ENCODE measurements at places on chromosomes 4 and X.

GRCh38 chr4:176313596-176314336 is 6.0 kb upstream of the SPCS3 start:
- no peak for DNase-seq

GRCh38 chr4:8850830-8851188 is 20.8 kb downstream of the HMX1 start:
- DNase-seq: no peak

GRCh38 chr4:87749883-87750282 is 49.5 kb upstream of the IBSP start:
- DNase-seq: no peak

DNA sequence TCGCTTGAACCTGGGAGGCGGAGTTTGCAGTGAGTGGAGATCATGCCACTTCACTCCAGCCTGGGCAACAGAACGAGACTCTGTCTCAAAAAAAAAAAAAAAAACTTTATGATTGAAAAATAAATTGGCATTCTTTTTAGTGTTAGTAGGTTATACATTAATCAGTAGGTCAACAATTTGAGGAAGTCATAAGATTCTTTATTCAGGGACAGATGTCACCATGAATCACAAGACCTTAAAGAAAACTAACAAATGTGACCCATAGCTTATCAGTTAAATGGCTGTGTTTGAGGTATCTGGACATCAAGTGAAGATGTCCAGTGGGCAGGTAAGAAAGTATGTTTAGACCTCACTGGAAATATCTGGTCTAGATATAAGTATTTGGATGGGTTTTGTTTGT is 9.3 kb upstream of the PRMT9 start:
- DNase-seq: peak; percentile 37

GRCh38 chr4:138978028-138978585 is 37.5 kb upstream of the NOCT start:
- no peak for DNase-seq

- DNase-seq: no peak
Measured at GRCh38 chr4:163930086-163930485, 435.6 kb downstream of the TMA16 start.

GRCh38 chr4:80265571-80266252 is 752 bp upstream of the FGF5 start:
- peak; percentile 84 for DNase-seq

GRCh38 chrX:21749924-21750323 is 8.0 kb downstream of the SMPX start:
- DNase-seq: no peak

GRCh38 chr4:38673130-38673978 is 9.4 kb downstream of the KLF3 start:
- no peak for DNase-seq

GRCh38 chrX:76155786-76156185 is 17.1 kb upstream of the PBDC1 start:
- no peak for DNase-seq

- DNase-seq: no peak
Measured at GRCh38 chr4:68765876-68766275, 49.9 kb upstream of the UGT2B10 start.

GRCh38 chr4:110639207-110640090 is 16.6 kb upstream of the PITX2 start:
- DNase-seq: no peak

DNA sequence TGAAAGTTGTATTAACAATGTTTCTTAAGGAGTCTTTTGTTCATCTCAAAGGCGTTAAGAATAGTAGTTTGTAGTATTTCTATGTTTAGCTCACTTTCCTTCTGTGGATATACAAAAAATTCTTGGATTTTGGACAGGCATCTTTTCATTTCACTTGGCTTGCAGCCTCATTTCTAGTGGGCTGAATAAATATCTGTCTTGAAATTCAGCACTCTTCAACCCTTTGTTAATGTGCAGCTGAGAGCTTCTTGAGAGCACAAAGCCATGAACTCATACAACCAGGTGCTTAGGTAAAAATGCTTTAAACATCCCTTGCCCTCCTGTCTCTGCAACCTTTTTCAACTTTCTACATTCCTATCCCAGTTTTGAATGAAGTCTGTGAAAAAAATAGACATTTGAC is 1003.2 kb downstream of the C4orf33 start:
- no peak for DNase-seq

- no peak for DNase-seq
Measured at GRCh38 chr4:3009422-3009821, 46.1 kb downstream of the GRK4 start.

DNA sequence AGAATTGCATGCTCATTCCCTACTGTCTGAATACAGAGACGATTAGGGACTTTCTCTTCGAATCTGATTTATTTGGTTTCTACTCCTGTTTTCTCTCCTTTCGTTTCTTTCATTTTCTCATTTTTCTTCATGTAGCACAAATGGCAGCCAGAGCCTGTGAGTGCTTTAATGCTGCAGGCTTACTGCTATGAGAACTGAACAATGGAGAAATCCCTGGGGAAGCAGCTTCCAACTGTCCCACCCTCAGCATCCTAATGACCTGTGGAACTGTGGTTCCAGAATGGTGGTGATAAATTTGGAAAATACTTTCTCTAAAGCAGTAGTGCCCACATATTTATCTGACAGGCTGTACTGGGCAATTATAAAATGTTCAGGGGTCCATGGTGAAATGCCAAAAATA is 930.4 kb downstream of the DMD start:
- DNase-seq: no peak

DNA sequence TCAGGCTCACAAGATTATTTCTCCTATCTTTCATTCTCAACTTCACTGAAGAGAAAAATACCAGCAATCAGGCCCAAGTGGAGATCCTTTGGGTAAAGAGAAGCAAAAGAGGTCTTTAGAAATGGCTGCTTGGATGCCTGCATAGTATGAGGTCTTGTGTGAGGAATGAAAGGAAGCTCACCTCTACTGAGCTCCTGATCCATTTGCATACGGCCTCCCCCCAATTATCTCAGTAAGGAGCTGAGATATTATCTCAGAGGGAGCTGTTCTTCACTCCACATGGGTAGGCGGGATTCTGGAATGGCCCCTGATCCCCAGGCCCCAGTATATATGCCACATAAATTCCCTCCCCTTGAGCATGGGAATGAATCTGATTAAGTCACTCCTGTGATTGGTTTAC is 75.8 kb downstream of the EVC2 start:
- no peak for DNase-seq

DNA sequence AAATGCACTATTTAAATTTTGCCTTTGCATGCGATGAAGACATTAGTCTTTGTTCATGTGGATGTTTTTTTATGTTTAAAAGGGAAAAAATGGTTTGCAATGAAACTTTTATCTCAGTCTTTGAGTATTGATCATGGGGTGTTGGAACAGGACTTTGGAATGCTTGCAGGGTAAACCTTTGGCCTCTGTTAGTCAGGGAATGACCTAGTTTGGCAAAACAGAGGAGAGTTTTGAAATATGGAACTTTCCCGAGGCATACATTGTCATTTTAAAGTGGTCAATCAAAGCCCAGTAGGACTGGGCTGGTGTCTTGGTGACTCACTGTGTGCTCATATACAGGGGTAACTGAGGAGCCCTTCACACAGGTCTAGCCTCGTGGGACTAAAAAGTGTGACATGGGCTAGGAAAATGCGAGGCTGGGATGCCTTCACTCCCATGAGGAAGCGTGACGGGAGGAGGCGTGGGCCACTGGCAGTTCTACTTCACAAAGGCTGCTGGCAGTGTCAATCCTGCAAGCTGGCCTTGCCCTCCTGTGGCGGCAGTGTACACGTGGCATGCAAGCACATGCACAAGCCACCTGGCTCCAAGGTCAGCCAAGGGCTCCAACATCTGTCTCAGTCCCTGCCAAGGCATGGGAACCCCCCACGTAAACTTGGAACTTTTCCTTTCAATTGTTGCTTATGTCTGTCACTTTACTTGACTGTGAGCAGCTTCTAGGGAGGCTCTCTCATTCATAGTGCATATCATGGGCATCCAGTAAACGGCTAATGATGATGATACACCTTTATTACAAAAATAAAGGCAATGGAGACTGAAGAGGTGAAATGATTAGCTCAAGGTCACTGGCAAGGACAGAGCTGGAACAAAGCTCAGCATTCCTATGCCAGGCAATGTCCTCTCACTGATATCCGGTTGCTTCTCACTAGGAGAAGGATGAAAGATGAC is 5.2 kb upstream of the F11 start:
- peak; percentile 76 for DNase-seq

DNA sequence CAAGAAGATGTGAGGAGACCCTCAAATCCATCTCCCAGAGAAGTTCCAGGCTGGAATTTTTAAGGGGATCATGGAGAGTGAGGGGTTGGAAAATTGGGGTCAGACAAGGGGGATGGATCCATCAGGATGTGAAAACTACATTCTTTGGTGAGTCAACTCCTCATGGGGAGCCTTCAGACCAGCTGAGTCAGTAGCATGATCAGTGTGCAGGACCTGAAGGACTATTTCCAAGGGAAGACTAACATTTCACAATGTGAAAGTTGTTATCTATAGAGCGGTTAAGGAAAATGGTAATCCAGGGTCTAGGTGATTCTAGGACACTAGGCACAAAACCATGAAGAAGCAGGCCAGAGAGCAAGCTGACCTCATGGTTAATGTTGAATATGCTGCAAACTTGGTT is 38.6 kb upstream of the CEP135 start:
- DNase-seq: peak; percentile 61

DNA sequence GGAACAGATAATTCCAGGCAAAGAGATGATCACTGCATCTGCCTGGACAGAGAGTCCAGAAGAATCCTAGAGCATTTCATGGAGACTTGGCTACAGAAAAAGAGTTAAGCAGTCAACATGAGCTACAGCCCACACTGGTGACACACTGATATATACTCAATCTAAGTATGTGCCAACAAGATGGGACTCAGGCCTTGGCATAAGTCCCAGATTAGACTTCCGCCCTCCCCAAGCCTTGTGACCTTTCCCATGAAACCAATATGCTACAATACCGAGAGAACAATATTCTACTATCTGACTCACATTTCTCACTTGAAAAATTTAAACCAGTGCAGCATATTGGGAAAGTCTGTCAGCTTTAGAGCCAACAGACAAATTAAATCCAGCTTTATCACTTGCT is 65.7 kb upstream of the SLITRK2 start:
- peak; percentile 13 for DNase-seq

GRCh38 chr4:186144198-186144945 is 39.9 kb downstream of the FAM149A start:
- DNase-seq: peak; percentile 74

- DNase-seq: no peak
Measured at GRCh38 chrX:122504026-122504425, 680.1 kb upstream of the GRIA3 start.

- DNase-seq: no peak
Measured at GRCh38 chr4:113602646-113603228, 158.8 kb downstream of the CAMK2D start.

- DNase-seq: no peak
Measured at GRCh38 chr4:170818786-170819185, 729.0 kb upstream of the AADAT start.

Measured in kidney tubule cell (primary cell).